ENCODE measurements at places on chromosomes 3 and 15.

DNA sequence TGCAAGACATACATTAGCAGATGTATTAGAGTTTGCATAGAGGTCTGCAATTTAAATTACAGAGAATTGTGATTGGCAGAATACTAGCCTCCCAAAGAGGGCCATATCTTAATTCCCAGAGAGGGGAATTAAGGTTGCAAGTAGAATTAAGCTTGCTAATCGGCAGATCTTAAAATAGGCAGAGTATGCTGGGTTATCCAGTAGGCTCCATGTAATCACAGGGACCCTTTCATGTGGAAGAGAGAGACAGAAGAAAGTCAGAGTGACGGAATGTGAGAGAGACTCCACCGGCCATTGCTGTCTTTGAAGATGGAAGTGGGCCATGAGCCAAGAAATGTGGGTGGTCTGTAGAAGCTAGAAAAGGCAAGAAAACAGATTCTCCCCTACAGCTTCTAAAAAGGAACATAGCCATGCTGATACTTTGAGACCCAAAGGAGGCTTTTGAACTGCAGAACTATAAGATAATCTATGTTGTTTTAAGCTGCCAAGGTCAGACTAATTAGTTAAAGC is 38.8 kb downstream of the IMPG2 start:
- DNase-seq: no peak

- no peak for DNase-seq
Observed at GRCh38 chr15:57509126-57509525, 82.6 kb upstream of the MYZAP start.

- no peak for DNase-seq
Observed at GRCh38 chr3:76310089-76310488, 524.7 kb upstream of the ZNF717 start.

DNA sequence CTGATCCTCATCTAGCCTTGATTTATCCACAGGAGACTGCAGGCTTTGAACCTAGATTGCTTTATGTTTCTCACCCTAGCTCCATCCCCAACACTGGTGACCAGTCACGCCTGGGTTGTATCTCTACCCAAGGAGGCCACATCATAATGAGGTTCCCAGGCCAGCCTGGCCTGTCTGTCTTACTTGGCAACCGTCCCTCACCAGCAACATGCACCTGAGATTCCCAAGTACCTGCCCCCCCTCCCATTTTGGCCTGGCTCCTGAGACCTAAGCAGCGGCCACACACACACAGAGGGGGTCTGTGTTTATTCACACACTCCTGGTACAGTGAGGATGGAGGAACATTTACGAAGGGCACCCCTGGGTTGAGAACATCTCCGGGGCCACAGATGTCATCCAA is 2.4 kb downstream of the CAMK2N2 start:
- no peak for DNase-seq

- DNase-seq: no peak
Observed at GRCh38 chr3:146638718-146639117, 33.6 kb upstream of the PLSCR5 start.

- DNase-seq: peak; percentile 98
Observed at GRCh38 chr3:105836533-105836932, 32.3 kb downstream of the CBLB start.

Measured in brain microvascular endothelial cell (primary cell).